Esophagus muscularis mucosa (tissue), 4 donors: ENCODE measurements at places on chromosomes 16 and 17. TPM values are rescaled to one million over a fixed set of nuclear protein-coding genes. Genes with fewer than 3 reads are reported as not detected.

DNA sequence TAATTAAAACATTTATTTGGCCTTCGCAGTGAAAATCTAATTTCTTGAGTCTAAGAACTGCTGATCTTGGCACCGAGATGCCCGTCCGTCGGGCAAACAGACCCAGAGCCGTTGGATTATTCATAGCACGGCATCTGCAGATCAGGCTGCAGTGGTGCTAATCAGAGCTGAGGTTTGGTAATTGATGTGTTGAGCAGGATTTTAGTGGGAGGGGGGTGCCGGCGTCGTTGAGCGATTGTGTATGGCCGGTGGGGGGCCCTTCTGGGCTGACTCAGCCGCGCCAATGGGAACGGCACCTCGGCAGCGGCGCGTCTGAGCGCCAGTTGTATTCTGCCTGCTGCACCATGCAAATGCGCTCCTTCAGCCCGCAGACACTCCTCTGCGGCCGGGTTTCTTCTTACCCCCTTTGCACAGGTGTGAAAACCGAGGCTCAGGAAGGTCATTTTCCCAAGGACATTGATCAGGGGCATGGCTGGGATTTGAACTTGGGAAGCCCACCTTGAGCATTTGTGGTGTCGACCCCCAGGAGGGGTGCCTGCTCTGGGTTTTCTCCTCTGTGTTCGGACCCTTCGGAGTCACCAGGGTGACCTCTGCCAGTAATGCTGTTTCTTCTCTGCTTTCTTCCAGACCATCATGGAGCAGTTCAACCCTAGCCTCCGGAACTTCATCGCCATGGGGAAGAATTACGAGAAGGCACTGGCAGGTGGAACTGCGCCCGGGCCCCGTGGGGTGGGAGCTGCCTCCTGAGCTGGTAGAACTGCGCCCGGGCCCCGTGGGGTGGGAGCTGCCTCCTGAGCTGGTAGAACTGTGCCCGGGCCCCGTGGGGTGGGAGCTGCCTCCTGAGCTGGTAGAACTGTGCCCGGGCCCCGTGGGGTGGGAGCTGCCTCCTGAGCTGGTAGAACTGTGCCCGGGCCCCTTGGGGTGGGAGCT, 18.4 kb downstream of the BAIAP2 start:
- no peak for DNase-seq
- peak overlapping the region; percentile 63 for H3K27ac ChIP-seq
- no peak overlapping the region for H3K4me3 ChIP-seq
- no peaks in the 10 kb centered on the region for H3K27me3 ChIP-seq
- H3K36me3 ChIP-seq: peaks cover 2% of the 10 kb centered on the region

- no peak for DNase-seq
- H3K4me1 ChIP-seq: no peaks in the 10 kb centered on the region
- H3K36me3 ChIP-seq: no peaks in the 10 kb centered on the region
- H3K4me3 ChIP-seq: no peak overlapping the region
These were observed 56.4 kb downstream of the BRIP1 start for GRCh38 chr17:61806936-61807335.

GRCh38 chr17:73290399-73291259, 21.2 kb downstream of the CDC42EP4 start:
- peaks cover 99% of the 10 kb centered on the region for H3K4me1 ChIP-seq
- peak overlapping the region; percentile 84 for H3K27ac ChIP-seq
- peaks cover 6% of the 10 kb centered on the region for H3K36me3 ChIP-seq
- no peak for DNase-seq

DNA sequence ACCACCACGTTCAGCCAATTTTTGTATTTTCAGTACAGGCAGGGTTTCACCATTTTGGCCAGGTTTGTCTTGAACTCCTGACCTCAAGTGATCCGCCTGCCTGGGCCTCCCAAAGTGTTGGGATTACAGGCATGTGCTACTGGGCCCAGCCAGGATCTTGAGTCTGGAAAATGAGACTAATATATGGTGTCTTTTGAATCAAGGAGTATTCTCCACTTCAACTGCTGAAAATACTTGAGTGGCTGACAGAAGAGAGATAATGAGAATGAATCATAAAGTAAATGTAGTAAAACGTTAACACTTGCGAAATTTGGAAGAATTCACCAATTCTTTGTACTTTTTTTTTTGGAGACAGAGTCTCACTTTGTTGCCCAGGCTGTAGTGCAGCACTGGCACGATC, 16.6 kb downstream of the SMYD4 start:
- no peak overlapping the region for H3K27ac ChIP-seq
- no peaks in the 10 kb centered on the region for H3K27me3 ChIP-seq
- no peak for DNase-seq
- H3K4me3 ChIP-seq: no peak overlapping the region
- no peaks in the 10 kb centered on the region for H3K4me1 ChIP-seq

Gene PYDC1
- total RNA-seq: not detected

Gene KLHL10
- 2.8 TPM for total RNA-seq
